Dermis blood vessel endothelial cell (primary cell): ENCODE measurements at places on chromosomes 16 and 17. TPM values are rescaled to one million over a fixed set of nuclear protein-coding genes. Genes with fewer than 3 reads are reported as not detected.

DNA sequence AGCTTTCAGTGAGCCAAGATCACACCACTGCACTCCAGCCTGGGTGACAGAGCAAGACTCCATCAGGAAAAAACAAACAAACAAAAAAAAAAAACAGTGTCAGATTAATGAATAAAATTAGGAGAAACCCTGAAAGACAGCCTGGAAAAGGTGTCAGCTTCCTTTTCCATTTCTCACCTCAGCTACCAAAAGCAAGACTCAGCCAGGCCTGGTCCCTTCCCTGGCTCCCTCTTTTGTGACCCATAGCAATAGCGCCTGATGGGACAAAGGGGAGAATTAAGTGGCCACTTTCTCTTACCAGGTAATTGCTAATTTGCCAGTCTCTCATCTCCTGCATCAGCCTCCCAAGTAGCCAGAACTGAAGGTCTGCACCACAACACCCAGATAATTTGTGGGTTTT is 3.9 kb upstream of the THRA start:
- no peak for DNase-seq

DNA sequence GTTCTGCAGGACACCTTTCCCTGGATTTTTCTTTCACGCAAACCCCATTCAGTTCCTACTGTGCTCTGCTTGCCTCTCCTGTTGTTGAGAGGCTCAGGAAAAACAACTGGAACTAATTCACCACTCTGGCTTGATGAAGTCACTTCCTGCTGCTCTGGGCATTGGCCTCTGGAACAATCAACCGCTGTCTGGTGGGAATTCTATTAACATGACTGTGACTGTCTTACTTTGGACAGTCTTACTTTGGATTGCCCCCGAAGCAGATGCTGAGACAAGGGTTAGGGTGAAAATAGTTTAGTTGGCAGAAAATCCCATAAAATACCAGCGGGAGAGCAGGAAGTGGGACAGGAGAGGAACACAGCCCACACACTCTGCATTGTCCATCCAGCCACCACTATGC is 90.0 kb upstream of the HSBP1 start:
- peak; percentile 81 for DNase-seq

The CFDP1 gene
- total RNA-seq = 71.6 and 82.4 TPM in 2 replicates

The FNDC8 gene
- not detected in 2 replicates for total RNA-seq

DNA sequence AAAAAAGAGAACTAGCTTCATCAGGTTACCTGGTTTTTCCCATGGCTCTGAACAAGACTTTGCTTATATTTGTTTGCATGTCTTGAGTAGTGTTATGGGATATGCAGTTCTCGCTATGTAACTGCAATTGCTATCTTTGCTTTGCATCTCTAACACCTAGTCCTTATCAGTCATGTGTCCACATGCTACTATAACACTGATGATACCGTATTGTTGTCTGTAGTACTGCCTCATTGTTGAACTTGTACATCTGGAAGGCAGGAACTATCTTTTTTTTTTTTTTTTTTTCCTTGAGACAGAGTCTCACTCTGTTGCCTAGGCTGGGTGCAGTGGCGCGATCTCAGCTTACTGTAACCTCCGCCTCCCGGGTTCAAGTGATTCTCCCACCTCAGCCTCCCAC is 2.5 kb downstream of the PSME3 start:
- no peak for DNase-seq

The EVPL gene
- under 0.01 and 0.05 TPM in 2 replicates for total RNA-seq

DNA sequence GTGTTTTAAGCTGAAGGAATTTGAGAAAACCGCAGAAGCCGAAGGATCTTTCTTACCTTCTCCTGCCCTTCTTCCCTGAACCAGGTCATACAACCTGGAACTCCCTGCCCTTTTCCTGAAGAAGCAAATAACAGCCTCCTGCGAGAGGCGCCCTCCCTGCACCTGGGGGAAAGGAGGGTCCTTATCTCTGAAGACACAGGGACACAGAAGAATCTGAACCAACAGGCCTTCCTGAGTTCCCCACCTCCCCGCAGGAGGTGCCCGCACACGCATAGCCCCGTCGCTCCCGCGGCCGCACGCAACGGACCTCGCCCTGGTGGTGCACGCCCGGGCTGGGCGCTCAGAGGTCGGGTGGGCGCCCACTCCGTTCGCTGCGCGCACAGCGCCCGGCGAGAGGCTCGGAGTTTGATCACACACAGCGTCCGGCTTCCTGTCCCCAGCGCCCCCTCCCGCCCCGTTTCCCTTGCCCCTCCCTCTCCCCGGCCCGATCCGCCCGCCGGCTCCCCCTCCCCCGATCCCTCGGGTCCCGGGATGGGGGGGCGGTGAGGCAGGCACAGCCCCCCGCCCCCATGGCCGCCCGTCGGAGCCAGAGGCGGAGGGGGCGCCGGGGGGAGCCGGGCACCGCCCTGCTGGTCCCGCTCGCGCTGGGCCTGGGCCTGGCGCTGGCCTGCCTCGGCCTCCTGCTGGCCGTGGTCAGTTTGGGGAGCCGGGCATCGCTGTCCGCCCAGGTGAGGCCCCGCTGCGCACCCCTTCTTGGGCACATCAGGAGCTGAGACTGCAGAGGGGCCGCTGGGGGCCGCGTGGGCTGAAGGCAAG is at the start of gene TNFSF12:
Gene TNFSF12, plus strand, starts transcription at position 474 of the 816 bp plus-strand sequence. Its CDS starts 96 bp downstream, at position 570.
- peak; percentile 44 for DNase-seq

DNA sequence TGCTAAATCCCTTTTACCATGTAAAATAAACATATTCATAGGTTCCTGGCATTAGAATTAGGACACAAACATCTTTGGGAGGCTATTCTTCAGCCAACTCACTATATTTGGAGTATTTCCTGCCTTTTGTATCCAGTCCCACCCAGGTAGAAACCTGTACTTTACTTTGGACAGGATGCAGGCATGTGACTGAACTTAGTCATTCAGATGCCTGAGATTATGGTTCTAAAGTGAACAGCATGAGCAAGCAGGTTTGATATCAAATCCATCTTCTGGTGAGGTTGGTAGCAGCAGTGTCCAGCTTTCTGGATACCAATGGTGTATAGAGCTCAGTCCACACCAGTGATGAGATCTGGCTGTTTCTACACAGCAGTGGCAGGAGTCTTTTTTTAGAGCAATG is 20.2 kb downstream of the CA10 start:
- DNase-seq = no peak

The JMJD8 gene
- total RNA-seq = 34.9 and 45.7 TPM in 2 replicates

DNA sequence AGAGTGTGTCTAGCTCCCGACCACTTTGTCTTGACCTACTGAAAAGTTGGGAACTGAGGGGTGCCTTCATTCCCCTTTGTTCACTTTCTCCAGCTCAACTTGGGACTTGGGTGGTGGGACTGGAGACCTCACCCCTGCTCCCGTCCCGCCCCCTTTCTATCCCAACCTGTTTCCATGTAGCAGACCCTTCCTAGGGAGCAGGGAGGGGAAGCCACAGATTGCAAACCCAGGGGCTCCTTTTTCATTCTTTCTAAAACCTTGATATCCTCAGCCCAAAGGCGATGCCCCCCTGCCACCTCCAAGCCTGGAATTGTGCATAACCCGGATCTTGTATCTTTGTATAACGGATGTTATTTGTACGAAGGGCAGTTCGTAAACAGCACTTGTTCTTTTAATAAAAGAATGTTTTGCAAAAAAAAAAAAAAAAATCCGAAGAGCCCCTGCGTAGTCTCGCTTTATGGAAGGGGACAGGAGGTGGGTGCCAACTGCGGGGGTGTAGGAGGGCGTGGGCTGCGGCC is 714 bp upstream of the CISD3 start:
- DNase-seq = no peak

The RPS6KB1 gene
- 22.5 and 26.1 TPM in 2 replicates for total RNA-seq

DNA sequence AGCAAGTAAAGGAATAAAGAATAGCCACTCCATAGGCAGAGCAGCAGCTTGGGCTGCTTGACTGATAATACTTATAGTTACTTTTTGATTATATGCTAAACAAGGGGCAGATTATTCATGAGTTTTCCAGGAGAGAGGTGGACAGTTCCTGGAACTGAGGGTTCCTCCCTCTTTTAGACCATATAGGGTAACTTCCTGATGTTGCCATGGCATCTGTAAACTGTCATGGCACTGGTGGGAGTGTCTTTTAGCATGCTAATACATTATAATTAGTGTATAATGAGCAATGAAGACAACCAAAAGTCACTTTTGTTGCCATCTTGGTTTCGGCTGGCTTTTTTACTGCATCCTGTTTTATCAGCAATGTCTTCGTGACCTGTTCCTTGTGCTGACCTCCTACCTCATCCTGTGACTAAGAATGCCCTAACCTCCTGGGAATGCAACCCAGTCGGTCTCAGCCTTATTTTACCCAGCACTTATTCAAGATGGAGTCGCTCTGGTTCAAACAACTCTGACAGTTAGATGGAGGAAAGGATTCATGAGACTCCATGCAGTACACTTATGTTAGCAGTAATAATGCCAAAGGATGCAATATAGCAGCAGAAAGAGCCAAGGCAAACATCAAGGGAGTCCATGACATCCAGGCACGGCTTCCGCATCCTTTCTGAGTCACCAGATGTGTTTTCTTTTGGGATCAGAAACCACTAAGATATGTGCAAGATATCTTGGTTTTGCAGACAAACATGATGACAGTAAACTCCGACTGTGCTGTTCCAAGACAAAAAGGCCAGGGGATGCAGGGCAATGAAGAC is 55.8 kb upstream of the B4GALNT2 start:
- peak; percentile 67 for DNase-seq

DNA sequence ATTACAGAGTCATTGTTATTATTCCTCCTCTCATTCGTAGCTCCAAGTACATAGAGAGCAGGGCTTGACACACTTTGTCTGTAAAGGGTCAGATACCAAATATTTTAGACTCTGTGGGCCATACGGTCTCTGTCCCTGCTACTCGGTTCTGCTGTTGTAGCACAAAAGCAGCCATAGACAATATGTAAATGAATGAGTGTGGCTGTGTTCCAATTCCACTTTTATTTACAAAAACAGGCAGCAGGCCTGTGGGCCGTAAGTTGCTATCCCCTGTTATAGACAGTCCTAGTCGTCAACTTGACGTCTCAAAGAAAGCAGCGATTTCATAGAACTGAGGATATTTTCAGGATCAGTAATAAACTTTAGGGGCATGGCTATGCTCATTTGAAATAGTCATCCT is 161.6 kb downstream of the MSI2 start:
- no peak for DNase-seq

DNA sequence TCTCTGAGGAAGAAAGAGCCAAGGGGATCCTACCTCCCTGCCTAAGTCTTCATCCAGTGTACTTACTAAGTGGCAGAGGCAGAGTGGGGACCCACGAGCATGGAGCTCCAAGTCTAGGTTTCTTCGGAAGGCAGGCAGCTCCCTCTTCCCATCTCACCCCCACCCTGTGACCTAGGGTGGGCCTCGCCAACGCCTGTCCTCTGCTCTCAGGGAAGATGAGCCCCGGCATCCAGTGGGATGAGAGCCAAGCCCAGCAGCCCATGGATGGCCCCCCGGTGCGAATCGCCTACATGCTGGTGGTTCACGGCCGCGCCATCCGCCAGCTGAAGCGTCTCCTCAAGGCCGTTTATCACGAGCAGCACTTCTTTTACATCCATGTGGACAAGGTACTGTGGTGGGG is 8.3 kb downstream of the XYLT2 start:
- DNase-seq = no peak

DNA sequence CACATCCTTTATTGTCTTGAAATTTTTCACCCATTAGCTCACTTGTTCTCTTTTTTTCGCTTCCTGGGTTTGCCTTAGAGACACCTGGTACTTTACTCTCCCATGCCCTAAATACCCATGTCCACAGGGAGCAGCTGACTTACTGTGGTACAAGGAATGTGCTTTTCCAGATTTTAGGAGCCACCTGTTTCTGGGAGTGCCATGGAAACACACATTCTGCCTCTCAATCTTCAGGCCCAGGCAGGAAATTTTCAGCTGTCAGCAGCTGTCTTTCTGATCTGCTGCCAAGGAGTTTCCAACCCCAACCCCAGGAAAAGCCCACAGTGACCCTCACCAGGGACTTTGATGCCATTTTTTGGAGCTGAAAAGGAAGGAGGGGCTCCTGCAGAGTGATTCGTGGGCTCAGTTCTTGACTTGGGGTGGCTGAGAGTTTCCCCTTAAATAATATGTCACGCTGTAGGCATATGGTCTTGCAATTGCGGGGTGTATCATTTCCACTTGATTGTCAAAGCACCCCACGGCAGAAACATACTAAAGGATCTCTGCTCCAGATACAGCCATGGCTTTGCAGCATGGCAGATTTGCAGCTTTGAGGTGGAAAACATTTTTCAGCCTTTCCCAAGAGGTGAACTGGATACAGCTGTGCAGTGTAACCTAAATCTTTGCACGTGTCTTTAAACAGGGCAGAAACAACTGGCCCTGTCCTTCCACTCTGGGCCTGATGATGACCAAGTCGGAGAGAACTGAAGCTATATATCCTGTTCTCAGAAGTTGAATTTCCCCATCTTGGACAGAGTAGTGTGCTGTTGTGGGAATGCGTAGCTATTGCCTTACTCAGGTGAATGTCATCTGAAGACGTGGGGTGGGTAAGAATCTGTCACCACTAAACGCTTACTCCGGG is 19.2 kb downstream of the RBFOX1 start:
- DNase-seq = no peak
